ENCODE measurements at places on chromosomes 4 and X.

GRCh38 chr4:71783972-71784371 is at the start of gene GC:
Gene GC (minus strand): TSS chr4:71784079. CDS start chr4:71784018, 61 bp downstream.
- H3K4me1 ChIP-seq, result no peaks in the 10 kb centered on the region
- H3K27ac ChIP-seq, result no peak within 1 kb of the TSS
- H3K4me3 ChIP-seq, result no peak within 1 kb of the TSS
- no peaks in the 10 kb centered on the region for H3K36me3 ChIP-seq
- H3K27me3 ChIP-seq, result no peaks in the 10 kb centered on the region

- H3K27me3 ChIP-seq, result no peaks in the 10 kb centered on the region
- DNase-seq, result peak; percentile 11
- no peaks in the 10 kb centered on the region for H3K36me3 ChIP-seq
- H3K4me3 ChIP-seq, result no peak overlapping the region
Measured at GRCh38 chr4:142656178-142656577, 189.9 kb downstream of the INPP4B start.

DNA sequence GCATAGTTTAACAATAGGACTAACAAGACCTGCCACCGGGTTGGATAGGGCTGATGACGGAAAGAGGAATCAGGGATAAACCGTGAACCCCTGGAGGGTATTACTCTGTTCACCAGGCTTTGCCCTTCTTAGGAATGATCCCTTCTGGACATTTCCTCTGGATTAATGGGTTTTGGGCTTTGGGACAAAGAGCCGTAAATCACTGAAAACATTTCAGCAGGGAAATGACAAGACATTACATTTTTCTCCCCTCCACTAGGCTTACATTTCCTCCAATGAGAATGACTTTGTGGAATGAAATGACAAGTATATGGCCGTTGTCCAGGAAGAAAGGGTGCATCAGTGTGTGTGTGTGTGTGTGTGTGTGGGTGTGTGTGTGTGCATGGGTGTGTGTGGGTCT is 25.9 kb upstream of the RBPJ start:
- H3K27ac ChIP-seq, result no peak overlapping the region
- H3K36me3 ChIP-seq, result no peaks in the 10 kb centered on the region
- H3K27me3 ChIP-seq, result no peaks in the 10 kb centered on the region
- no peak for DNase-seq

GRCh38 chr4:5992171-5992827 is 25.9 kb downstream of the C4orf50 start:
- no peak overlapping the region for H3K4me3 ChIP-seq
- H3K27me3 ChIP-seq, result peaks cover 4% of the 10 kb centered on the region
- H3K27ac ChIP-seq, result no peak overlapping the region
- no peaks in the 10 kb centered on the region for H3K36me3 ChIP-seq
- no peak for DNase-seq

- H3K36me3 ChIP-seq, result no peaks in the 10 kb centered on the region
- no peak overlapping the region for H3K27ac ChIP-seq
- DNase-seq, result no peak
- no peak overlapping the region for H3K4me3 ChIP-seq
- H3K4me1 ChIP-seq, result no peaks in the 10 kb centered on the region
Measured at GRCh38 chr4:95869961-95870500, 30.1 kb downstream of the PDHA2 start.

Measured in muscle of leg (tissue), 16 donors.